Stimulated activated CD4-positive, alpha-beta T cell treated with anti-CD3 and anti-CD28 coated beads, Interleukin-12 subunit alpha, Interleukin-12 subunit beta, amount 100 ng/mL, for 4 hours (primary cell): ENCODE measurements at places on chromosomes 7 and 10.

GRCh38 chr10:11795101-11795920 is 27.8 kb upstream of the PROSER2 start:
- no peak for DNase-seq

- DNase-seq, result no peak
Measured at GRCh38 chr10:34906067-34906965, 91.2 kb upstream of the PARD3 start.

DNA sequence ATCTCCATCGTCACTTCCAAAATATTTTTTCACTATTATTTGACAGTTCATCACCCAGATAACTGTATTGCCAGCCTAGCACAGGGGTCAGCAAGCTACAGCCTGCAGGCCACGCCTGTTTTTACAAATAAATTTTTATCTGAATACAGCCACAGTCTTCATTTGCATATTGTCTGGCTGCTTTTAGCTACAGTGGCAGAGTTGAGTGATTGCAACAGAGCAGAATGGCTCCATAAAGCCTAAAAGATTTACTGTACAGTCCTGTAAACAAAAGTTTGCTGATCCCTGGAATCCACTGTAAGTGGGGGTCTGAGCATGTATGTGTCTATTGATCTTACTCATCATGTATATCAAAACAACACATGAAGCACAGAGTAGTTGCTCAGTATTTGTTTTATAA is 45.9 kb upstream of the GNAI1 start:
- DNase-seq, result no peak

DNA sequence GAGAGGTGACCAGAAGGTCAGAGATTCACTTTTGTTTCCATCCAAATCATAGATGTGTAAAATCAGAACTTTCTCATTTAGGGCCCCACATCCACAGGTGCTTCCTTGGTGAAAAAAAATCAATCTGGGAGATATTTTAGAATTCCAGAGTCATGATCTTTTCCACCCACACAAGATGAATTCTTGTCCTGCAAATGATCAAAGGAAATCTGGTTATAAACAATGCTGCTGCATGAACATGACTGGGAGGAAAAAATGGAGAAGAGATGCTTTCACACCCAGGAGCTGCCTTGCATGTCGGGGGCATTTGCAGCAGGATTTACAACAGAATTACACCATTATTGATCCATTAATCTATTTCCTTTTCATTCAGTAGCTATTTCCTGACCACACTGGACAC is 106.5 kb upstream of the TMEM72 start:
- no peak for DNase-seq

GRCh38 chr7:157027568-157028198 is 17.2 kb upstream of the MNX1 start:
- no peak for DNase-seq

- no peak for DNase-seq
Measured at GRCh38 chr10:110069502-110069982, 61.8 kb downstream of the ADD3 start.

DNA sequence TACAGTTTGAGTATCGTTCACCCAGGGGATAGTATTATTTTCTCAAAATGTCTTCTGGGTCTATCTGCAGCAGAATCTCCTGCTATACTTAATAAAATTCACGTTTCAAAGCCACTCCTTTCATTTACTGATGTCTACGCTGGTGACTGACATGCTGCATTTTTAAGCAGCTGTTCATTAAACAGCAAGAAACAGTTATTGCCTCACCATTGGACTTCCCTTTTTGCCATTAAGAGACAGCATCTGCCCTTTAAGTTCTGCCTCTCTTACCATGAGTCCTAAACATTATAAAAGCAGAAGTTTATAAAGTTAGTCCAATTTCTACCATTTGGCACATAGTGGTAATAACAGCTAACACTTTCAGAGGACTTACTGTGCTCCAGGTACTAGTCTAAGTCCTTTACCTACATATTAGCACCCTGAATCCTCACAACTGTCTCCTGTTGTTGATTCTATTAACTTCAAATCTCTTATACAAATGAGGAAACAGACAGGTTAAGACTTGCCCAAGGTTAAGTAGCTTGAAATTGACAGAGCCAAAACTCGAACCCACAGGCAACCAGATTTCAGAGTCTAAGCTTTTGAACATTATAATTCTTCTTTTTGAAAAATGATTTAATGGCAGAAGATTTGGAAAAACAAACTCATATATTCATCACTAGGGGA is 169.5 kb downstream of the SNX13 start:
- DNase-seq, result no peak

DNA sequence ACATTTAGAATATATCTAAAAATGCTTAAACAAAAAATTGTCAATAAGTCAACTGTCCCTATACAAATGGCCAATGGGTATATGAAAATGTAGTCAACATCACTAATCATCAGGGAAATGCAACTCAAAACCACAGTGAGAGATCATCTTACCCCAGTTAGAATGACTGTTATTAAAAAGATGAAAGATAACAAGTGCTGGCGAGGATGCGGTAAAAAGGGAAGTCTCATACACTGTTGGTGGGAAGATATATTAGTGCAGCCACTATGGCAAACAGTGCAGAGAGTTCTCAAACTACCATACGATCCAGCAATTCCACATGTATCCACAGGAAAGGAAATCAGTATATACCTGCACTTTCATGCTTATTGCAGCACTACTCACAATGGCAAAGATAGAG is 48.6 kb upstream of the APBB1IP start:
- no peak for DNase-seq

- no peak for DNase-seq
Measured at GRCh38 chr7:100865372-100865911, 1.7 kb upstream of the TRIP6 start.

GRCh38 chr7:55172161-55172560 is 153.3 kb downstream of the EGFR start:
- DNase-seq, result no peak

GRCh38 chr7:73879977-73880681 is 19.2 kb downstream of the TMEM270 start:
- no peak for DNase-seq

DNA sequence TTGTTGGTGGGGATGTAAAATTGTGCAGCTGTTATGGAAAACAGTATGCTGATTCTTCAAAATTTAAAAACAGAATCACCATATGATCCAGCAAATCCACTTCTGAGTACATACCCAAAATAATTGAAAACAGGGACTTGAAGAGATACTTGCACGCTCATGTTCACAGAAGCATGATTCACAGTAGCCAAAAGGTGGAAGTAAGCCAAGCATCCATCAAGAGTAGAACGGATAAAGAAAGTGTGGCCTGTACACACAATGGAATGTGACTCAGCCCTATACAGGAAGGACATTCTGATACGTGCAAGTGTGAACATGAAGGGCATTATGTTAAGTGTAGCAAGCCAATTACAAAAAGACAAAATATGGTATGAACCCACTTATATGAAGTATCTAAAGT is 696.7 kb upstream of the CELF2 start:
- DNase-seq, result no peak
